ENCODE measurements at places on chromosomes 6 and 20.

DNA sequence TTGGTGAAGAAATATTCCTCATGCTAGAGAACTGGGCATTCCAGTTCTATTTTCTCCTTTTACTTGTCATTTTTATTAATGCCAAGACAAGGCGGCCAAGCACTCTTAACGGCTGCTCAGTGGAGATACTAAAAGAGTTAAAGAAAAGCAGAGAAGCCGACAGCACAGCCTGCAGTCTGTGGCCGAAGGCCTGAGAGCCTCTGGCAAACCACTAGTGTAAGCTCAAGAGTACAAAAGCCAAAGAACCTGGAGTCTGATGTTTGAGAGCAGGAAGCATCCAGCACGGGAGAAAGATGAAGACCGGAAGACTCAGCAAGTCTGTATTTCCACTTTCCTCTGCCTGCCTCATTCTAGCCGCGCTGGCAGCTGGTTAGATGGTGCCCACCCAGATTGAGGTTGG is 167.1 kb upstream of the FUT9 start:
- no peak for DNase-seq

- DNase-seq = no peak
Measured at GRCh38 chr6:127918506-127919427, 17.9 kb upstream of the THEMIS start.

DNA sequence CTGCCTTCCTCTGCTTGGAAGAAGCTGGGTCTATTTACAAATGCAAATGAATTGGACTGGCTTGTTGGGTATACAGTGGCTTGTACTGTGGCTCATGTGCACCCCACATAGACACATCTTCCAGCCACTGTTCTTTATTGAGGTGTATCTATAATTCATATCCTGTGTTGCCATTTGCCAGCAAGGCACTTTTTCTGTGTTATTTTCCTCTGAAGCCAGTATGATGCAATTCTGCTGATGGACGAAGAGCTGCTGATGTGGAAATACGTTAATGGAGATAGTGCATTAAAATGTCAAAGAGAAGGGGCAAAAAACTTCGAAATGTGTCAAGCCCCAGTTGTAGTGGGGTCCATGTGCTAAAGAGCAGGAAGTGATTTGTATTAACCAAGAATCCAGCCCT is 167.5 kb downstream of the TMEM242 start:
- DNase-seq = peak; percentile 73

- peak; percentile 26 for DNase-seq
Measured at GRCh38 chr20:23140991-23141390, 54.9 kb upstream of the CD93 start.

- DNase-seq = no peak
Measured at GRCh38 chr20:51400051-51400926, 142.2 kb downstream of the NFATC2 start.

- DNase-seq = no peak
Measured at GRCh38 chr20:833121-833449, 430 bp upstream of the FAM110A start.

GRCh38 chr6:98887650-98888049 is 53.3 kb downstream of the POU3F2 start:
- no peak for DNase-seq

GRCh38 chr6:157045831-157046454 is 268.8 kb downstream of the ARID1B start:
- DNase-seq = peak; percentile 76

DNA sequence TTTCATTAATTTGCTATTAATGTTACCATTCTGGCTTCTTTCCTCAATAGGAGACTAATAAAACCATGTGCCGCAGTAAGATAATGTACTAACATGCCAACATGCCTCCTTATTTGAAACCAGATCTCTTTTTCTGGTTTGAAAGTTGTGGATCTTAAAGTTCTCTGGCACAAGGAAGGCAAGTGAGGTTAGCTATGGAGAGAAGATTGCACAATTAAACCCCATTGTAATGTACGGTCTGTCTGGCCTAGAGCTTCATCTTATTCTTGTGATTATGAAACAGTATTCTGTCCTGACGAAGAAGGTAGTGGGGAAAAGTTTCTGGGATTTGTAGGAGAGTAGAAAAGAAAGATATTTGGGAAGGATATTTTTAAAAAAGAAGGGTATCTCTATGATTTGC is 68.4 kb downstream of the EYA4 start:
- peak; percentile 18 for DNase-seq

DNA sequence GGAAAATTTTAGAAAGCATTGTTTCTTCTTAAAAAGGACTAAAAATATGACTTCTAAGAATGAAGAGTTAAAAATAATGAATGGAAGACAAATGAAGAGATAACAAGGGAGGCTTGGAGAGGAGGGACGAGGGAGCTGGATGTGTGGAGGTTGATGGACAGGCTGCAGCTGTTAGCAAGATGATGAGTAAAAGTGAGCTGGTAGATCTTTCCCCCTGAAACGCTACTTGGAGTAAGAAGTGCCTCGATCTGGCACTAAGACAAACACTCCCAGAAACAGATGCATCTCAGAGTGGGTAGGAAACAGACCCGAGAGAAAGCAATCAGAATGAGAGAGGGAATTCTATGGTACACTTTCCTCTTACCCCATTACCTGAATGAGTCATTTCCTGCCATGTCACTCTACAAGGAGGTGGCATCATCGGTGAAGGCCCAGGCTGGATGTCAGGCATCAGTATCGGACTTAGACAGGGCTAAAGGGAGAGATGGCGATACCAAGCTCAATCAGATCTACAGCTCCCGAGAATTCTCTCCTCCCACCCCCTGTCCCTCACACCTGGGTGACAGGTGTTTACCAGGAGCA is 154.1 kb upstream of the BMP2 start:
- DNase-seq = no peak

DNA sequence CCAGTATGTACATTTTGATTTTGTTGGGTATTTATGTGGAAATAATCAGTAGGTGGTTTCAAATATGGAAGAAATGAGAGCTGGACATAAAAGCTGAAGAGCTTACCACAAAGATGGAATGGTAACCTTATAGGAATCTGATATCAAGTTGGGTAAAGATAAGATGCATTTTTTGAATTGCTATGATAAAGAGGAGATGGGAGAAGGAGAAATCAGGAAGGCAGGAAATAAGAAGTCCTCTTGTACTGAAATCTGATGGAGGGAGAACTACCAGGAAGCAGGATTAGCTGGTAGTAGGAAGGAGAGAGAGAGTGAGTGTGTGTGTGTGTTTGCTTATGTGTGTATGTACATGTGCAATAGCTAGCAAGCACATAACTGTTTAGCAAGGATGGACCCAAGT is 468.4 kb downstream of the PHF3 start:
- no peak for DNase-seq

DNA sequence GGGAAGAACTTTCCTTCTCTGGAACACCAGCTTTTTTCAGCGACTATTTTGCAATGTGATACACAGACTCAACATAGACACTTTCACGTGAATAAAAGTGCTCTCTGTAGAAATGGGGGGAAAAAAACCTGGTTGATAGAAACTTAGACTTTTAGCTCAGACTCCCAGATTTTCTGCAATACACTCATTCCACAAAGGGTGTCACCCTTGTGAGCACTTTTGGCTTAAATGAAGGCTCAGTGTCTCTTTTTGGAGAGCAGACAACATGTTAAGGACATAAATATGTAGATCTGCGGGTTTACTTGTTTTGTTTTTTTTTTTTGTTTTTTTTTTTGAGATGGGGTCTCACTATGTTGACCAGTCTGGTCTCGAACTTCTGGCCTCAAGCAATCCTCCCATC is 579.6 kb downstream of the PTPRT start:
- DNase-seq = no peak

DNA sequence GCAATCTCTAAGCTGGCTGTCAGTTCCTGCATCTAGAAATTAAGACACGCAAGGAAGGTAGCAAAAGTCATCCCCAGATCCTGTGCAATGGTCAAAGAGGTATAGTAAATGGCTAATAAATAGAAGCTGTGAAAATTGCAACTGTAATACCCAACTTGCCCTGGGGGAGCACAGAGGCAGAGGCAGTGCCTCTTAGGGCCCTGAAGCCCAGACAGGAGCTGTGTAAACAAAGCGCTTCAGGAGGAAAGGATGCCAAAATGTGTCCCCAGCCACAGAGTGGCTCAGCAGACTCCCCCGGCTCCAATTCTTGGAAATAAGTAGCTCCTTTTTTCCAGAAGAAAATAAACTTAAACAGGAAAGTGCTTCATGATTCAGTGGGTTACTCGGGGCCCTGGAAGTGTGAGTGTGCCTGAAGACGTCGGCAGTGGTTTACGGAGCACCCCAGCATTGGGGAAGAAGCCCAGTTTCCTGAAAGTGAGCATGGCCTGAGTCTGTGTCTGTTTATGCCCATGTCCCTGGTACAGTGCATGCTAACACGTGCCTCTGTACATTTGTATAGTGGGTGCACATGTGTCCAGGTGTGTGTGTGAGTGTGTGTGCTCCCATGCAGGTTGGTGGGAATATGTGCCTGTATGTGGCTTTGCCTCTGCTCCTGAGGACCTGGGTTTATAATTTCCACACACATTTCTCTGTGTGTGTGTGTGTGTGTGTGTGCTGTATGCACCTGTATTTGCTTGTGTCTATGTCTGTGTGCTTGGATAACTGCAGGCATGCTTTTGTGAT is 246.7 kb downstream of the MAFB start:
- peak; percentile 19 for DNase-seq

DNA sequence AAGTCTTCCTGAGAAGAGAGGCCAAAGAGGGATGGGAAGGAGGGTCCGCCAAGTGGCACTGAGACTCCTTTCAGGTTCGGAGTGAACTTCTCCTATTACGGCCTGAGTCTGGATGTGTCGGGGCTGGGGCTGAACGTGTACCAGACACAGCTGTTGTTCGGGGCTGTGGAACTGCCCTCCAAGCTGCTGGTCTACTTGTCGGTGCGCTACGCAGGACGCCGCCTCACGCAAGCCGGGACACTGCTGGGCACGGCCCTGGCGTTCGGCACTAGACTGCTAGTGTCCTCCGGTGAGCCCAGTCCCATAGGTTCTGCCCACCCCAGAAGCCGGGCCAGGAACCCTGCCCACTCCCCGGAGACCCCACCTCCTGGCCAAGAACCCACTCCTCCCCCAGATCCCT is 4.1 kb downstream of the SLC22A7 start:
- DNase-seq = no peak

DNA sequence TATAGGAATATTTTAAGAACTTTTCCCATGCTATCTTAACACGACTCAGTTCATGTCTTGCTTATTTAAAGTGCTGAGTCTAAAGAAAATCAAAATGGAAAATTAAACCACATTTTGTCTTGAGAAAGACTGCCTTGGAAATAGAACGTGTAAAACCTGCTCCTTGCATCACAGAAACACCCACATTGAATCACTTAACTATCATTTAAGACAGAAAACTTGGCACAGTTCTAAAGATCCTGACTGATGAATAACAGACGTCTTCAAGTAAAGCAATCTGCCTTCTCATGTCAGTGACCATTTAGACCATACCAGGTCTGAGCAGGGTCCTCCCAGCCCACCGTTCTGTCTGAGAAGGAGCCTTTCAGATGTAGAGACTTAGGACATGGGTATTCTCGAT is 7.4 kb downstream of the PERP start:
- peak; percentile 81 for DNase-seq

DNA sequence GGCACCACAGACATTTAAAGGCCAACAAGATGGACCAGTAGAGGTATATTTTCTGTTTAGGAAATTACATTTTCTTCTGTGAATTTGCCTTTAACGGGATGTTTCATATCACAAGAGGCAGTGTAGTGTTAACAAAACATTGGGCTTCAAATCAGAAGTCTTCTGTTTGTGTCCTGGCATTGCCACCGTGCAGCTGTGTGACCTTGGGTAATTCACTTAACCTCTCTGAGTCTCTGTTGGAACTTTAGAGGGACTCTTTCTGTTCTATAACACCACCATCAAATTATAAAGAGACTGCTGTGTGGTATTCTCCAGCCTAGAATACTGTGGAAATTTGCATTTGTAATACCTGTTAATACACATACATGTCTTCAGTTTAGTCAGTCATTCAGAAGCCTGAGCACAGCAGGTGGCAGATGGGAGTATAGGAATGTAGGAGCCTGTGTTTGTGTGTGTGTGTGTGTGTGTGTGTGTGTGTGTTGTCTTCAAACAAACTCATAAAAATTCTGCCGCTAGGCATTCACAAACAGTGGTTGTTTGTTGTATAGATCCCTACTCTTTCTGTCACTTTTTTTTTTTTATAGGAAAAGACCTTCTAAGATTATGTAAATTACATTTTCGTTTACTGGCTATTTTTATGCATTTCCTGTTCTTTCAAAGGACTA is 22.6 kb downstream of the UST start:
- DNase-seq = no peak

DNA sequence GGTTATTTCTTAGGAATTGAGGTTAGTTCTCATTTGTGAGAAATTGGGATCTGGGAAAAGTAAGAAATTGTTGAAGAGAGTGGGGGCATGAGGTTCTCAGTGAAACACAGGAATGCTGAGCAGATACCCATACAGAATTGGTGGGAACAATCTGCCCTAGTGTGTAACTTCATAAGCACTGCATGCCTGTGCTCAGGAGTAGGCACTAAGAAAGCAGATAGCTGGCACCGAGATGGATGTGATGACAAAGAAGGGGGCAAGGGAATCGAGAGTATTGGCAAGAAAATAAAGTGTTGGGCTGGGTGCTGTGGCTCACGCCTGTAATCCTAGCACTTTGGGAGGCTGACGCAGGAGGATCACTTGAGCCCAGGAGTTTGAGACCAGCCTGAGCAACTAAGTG is 4.0 kb downstream of the SLC17A5 start:
- no peak for DNase-seq

DNA sequence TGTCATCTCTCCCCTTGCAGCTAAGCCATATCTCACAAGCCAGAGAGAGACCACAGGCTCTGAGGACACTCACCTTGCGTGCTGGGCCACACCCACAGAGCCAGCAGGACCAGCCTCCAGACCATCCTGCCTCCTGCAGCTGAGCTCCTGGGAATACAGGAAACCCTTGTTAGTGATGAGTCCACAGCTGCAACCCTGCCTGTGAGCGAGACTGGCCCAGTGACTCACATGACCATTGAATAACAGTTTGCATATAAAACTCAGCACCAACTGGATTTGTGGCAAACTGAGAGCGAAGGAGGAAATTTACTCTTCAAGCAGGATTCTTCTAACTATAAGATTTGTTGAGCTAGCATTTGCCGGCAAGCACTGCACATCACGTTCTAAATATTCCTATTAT is 3.0 kb downstream of the THBS2 start:
- DNase-seq = peak; percentile 94

GRCh38 chr6:142469220-142469619 is 167.4 kb downstream of the ADGRG6 start:
- DNase-seq = no peak

DNA sequence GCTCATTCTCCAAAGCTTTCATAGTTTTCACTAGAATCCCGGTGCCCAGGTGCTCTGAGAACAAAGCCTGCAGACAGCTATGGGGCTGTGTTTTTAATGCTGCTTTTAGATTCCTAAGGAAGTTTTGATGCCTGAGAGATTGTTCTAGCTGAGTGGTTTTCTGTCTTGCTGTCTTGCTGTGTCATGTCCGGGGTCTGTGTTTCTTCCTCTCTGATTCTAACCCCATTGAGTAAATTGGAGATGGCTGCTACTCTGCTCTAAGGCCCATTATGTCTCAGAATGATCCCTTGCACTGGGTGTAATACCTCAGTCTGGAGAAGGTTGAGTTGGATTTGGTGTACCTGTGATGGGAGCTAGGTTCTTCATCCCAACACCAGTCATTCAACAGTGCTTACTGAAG is 63.4 kb downstream of the ARID1B start:
- DNase-seq = no peak

All from cardiac fibroblast (primary cell).